A549 treated with GW870086 at 1 μM for 4 hours (cell line): ENCODE measurements at places on chromosomes 2 and 18. TPM values are rescaled to one million over a fixed set of nuclear protein-coding genes. Genes with fewer than 3 reads are reported as not detected.

NOL4 gene
- total RNA-seq = not detected in 5 replicates

FAM161A gene
- 4.7 to 8.0 TPM (median 7.3 TPM) in 5 replicates for total RNA-seq

C2orf80 gene
- not detected in 5 replicates for total RNA-seq

IL36G gene
- total RNA-seq = 0.13 TPM in 1 of 5 replicates, not detected in the others

GMCL1 gene
- total RNA-seq = 6.6 to 12.1 TPM (median 9.9 TPM) in 5 replicates

DSEL gene
- total RNA-seq = 0.31 to 0.42 TPM (median 0.39 TPM) in 5 replicates

GALNT13 gene
- 7.0 to 12.5 TPM (median 9.8 TPM) in 5 replicates for total RNA-seq

CNTNAP5 gene
- total RNA-seq = not detected in 5 replicates

CCNT2 gene
- 7.9 to 10.7 TPM (median 9.7 TPM) in 5 replicates for total RNA-seq

SERPINB10 gene
- not detected in 5 replicates for total RNA-seq

SERPINB4 gene
- total RNA-seq = 0.07 to 0.26 TPM (median 0.15 TPM) in 5 replicates
